ENCODE measurements at places on chromosomes 16 and 17.

DNA sequence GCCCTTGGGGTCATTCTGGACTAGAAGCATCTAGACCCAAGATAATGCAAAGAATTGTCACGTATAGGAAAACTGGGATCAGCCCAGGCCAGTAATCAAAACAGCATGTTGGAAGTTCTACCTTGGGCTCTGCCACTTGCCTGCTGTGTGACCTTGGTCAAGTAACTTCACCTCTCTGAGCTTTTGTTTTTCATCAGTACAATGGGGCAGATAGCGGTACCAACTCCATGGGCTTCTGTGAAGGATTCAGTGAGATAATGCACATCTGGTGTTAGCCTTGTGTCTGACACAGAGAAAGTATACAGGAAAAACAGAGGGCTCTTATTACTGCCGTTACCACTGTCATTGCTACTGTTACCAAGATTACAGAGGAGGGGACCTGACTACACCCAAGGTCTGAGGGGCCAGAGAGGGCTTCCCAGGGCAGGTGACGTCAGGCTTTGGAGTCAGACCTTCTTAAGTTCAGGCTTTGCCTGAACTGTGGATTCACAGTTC, 24.6 kb downstream of the CMIP start:
- no peak for DNase-seq

- DNase-seq, result no peak
These were observed 30.1 kb upstream of the SMURF2 start for GRCh38 chr17:64692187-64692586.

GRCh38 chr16:78275420-78275819, 176.0 kb downstream of the WWOX start:
- no peak for DNase-seq

- DNase-seq, result no peak
These were observed 11.1 kb downstream of the CCDC57 start for GRCh38 chr17:82201498-82201910.

DNA sequence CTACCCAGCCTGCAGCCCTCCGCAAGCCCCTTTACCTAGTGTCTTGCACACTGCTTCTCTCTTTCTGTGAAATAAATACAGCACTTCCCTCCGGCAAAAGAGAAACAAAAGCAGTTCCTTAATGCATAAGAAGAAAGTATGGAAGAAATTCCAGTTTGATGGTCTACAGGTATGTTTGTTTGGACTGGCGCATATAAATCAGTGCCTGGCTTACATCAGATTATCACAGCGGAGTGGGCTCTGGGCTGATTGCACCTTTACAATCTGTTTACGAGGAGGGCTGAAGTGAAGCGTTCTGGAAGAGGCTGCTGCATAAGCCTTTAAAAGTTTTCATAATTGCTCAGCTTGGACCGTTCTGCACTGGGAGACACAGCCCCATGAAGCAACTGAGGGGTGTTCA, 153.5 kb upstream of the FOXF1 start:
- DNase-seq, result no peak

GRCh38 chr17:49260011-49260816, 29.6 kb upstream of the PHOSPHO1 start:
- DNase-seq, result peak; percentile 38

GRCh38 chr16:27390151-27390550, 11.8 kb upstream of the IL21R start:
- no peak for DNase-seq

GRCh38 chr16:8642146-8642545, 20.6 kb downstream of the METTL22 start:
- no peak for DNase-seq

DNA sequence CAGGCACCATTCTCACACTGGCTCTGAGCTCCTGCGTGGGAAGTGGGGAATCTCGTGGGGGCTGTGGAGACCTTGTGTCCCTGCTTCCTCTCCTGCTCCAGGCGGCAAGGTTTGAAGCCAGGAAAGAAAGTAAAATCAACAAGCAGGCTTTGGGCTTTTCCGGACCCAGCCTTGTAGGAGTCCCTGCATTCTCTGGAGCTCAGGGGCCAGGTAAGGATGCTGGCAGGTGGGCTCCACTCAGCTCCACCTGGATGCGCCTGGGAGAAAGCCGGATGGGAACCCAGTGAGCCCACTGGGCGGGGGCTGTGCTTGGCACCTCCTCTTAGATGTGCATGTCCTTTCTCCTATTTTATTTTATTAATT, 362.5 kb downstream of the SEC14L1 start:
- DNase-seq, result no peak

DNA sequence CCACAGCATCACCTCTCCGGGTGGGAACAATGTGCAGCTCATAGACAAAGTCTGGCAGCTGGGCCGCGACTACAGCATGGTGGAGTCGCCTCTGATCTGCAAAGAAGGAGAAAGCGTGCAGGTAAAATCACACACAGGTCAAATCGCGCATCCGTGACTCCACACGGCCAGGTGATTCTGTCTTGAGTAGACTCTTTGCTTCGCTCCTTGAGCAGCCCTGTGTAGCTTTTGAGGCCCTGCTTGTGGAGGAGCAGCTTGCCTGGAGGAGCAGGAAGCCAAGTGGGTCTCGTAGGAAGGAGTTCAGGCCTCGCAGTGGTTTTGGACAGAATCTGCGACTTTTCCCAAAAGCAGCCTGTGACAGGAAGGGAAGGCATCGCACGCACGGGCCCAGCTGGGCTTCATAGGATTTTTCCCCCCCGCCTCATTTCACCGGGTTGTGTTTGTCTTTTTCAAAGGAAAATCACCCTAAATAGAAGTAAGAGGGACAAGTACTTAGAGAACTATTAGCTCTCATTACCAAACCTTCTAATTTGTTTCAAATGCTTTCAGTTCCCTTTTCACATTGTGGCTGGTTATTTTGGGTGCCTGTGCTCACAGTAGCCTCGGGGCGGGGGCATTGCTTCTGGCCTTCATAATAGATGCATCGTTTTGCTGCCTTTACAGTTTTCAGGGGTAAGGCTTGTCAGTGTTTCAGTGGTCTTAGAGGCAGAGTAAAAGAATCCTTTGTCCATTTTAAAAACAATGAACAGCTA, 71.5 kb downstream of the SEC14L1 start:
- DNase-seq, result no peak

GRCh38 chr17:76912421-76913164, 44.4 kb downstream of the MGAT5B start:
- no peak for DNase-seq

- DNase-seq, result no peak
These were observed 16.1 kb downstream of the GDE1 start for GRCh38 chr16:19505600-19506303.

GRCh38 chr16:29876594-29877249, 13.7 kb upstream of the CDIPT start:
- no peak for DNase-seq

- no peak for DNase-seq
These were observed 1.3 kb upstream of the CUEDC1 start for GRCh38 chr17:57956291-57957119.

GRCh38 chr17:79792341-79792871, 4.5 kb downstream of the CBX8 start:
- DNase-seq, result no peak

DNA sequence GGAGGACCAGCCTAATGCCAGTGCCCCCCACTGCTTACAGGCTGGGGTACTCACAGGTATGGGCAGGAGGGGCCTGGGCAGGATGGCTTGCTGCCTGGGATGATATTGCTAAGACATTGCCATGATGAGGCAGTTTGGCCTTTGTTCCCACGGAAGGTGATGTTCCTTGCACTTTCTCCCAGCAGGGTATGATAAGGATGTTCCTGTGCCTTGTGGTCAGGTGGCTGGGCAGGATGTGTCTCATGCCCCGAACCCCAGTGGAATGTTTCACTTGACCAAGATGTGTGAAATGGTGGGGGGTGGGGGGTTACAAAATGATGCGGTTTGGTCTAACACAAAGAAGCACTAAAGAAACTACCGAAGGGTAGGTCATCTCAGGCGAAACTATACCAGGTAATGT, 337.8 kb upstream of the ZFHX3 start:
- no peak for DNase-seq

GRCh38 chr17:78263063-78263735, 31.8 kb downstream of the TMEM235 start:
- DNase-seq, result no peak

- no peak for DNase-seq
These were observed 2.1 kb downstream of the CMTM2 start for GRCh38 chr16:66581246-66581952.

- no peak for DNase-seq
These were observed 15.8 kb upstream of the CCL5 start for GRCh38 chr17:35895636-35896587.

- no peak for DNase-seq
These were observed 3.7 kb downstream of the CBLN1 start for GRCh38 chr16:49277766-49278566.

GRCh38 chr16:72050769-72051464, 3.4 kb upstream of the HP start:
- no peak for DNase-seq

DNA sequence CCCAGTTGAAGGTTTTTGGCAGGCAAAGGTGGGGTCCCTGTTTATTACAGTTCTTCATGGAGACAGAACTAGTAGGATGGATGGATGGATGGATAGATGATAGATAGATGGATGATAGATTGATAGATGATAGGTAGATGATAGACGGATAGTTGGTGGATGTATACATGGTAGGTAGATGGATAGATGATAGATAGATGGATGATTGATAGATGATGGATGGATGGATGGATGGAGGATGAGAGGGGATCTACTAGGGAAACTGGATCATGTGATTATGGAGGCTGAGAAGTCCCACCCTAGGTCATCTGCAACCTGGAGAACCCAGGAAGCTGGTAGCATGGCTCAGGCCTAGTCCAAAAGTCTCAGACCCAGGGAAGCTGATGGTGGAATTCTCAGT, 88.6 kb downstream of the ABCC1 start:
- no peak for DNase-seq

All from mesothelial cell of epicardium (in vitro differentiated cells).